ENCODE measurements at places on chromosomes 7 and 10.

GRCh38 chr7:122379491-122379890 lies 74.9 kb upstream of the FEZF1 start:
- DNase-seq = no peak

DNA sequence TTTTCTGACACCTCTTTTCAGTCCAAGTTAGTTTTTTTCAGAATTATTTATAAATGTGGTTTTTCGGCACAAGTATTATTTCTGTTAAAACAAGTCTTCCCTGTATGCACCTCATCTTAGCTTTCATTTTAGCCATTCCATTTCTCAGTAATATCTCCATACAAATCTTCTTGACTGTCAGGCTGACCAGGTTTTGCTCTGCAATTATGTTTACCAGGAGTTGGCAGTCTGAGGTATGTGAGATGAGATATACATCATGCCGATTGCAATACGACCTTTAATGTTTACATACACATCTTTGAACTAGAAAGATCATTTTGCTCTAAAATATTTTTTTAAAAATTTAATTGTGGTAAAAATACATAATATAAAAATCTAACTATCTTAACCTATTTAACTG lies 209.8 kb downstream of the GPR158 start:
- DNase-seq = no peak

DNA sequence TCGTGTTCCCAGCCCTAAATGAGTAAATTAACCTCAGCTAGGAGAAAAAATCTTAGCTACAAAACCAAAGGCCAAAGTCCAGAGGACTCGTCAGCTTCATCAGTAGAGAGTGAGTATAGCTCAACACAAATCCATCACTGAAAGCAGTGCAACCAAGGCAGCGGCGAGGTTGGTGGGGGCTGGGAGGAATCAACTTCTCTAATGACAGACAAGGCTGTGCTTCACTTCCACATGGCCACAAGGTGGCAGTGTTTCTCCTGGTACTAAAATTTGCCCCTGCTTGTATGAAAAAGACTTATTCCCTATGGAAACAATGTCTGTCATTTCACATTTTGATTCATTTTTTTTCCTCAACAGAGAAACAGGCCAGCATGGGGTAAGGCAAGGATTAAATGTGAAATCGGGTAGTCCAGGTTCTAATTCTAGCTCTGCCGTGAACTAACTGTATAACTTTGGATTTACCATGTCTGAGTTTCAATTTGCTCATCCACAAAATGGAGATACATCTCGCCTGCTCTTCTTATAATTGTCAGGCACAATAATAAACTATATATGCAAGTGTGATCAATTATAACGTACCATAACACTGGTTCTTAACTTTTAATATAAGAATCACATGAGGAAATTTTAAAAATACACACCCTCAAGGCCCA lies 39.3 kb downstream of the FAS start:
- DNase-seq = peak; percentile 58

DNA sequence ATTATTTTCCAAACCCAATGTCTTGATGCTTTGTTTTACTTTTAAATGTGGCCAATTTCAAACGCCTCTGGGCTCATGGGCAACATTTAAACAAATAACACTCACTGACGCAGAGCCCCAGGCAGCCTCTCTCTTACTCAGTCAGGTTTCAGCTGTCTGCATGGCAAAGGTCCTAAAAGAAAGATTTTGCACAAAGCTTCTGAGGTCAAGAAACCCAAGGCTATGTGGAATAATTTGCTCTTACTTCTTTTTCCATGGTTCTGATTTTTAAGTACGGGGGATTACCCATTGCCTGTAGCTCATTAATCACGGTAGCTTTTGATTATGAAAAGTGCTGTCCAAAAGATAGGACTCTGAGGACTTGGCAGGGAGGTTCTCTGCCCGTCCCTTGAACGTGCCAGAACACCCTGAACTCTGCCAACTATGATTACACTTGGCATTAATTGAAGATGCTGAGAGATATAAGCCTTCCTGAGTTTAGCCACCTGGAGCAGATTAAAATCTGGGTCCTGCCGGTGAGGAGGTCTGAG lies 14.1 kb upstream of the MSRB2 start:
- no peak for DNase-seq

DNA sequence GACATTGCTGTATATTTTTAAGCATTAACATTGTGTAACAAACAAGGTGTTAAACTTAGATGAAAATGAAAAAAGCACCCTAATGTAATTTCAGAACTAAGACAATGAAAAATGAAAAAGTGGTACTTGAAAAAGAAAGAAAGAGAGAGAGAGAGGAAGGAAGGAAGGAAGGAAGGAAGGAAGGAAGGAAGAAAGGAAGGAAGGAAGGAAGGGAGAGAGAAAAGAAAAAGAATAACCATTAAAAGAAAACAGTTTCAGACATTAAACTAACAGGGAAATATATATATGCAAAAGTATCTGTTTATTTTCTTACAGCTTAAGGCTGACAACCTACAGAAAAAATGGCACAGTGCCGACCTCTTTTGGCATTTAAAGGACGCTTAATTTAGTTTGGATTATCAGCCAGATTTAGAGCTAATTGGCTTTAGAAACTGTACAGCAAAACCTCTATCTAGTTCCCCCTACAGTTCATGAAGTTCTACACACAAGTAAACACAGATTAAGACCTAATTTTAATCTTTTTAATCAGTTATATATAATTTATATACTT lies 13.8 kb downstream of the MTERF1 start:
- DNase-seq = no peak

DNA sequence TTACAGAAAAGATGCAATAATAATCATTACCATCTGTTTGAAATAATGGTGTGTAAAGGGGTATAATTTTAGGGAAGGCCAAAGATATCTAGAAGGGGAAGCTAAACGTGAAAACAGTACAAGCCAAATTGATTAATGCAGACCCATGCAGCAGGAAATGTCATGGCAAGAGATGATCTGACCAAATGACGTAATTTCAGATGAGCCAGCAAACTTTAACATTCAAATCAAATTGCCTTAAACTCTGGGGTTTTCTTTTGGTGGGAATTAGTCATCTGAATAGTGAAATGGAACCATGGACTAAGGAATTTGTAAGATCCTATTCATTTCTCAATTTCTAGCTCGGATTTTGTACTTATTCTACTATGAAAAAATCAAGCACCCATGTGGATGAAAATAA lies 21.4 kb upstream of the SCIN start:
- DNase-seq = no peak

GRCh38 chr7:128055637-128056036 lies 24.4 kb upstream of the LRRC4 start:
- no peak for DNase-seq

- DNase-seq = no peak
Observed at GRCh38 chr7:4236389-4236788, 445.7 kb upstream of the FOXK1 start.

GRCh38 chr10:15703151-15703880 lies 16.4 kb downstream of the ITGA8 start:
- no peak for DNase-seq
